Activated CD4-positive, alpha-beta T cell treated with anti-CD3 and anti-CD28 coated beads, Interleukin-10, Interleukin-2, amounts not matched to agents 100 ng/mL and 50 ng/mL, durations not matched to agents 16 hours and 8 hours (primary cell): ENCODE measurements at places on chromosomes 12 and 14.

DNA sequence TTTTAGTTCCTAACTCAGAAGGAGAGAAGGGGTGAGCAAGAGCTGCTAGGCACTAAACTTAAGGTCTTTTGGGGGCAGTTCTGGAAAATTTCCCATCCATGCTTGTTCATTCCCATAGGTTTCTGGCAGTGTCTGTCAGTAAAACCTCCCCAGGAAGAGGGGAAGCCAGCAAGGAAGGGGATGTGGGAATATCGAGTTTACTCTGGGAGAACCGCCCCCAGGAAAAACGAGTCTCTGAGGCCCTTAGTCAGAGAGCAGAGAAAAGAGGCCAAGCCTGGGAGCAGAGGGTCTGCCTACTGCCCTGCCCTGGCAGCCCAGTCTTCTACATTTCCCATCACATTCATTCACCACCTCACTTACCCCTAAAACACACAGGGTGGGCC lies 55.9 kb downstream of the TMCC3 start:
- no peak for DNase-seq

GRCh38 chr12:17992002-17992656 lies 97.9 kb downstream of the RERGL start:
- peak; percentile 40 for DNase-seq

GRCh38 chr12:82675246-82675645 lies 11.5 kb upstream of the TMTC2 start:
- DNase-seq, result no peak

DNA sequence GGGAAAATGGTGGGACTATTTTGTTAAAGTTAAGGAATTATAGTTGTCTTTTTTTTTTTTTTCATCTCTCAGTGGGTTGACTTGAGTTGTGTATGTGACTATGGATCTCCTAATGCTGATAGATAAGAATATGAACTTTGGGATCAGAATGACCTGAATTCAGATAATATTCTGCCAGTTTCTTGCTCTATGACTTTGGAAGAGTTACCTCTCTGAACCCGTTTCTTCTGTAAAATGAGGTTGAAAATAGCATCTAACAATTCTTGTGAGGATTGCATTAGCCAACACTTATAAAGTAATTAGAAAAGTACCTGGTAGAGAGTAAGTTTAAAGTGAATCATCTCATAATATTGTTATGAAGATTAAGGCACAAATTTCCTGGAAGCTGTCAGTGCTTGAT lies 18.4 kb downstream of the EID3 start:
- DNase-seq, result no peak

DNA sequence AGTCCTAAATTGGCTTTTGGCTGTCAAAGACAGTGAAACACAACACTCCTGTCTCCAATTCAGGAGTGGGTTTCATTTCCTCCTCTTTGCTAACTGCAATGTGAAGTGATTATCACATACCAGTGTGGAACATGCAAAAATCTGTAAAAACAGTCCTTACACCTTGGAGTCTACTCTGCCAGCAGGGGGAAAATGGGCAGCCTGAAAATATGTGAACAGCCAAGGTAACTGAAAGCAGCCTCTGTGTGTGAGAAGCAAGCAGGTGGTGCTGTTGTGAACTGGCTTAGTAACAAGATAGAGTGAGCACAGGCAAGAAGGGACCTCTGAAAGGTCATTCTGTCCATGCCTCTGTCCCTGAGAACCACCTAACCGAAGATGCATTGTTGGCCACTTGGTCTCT lies 6.0 kb downstream of the PRMT8 start:
- DNase-seq, result peak; percentile 8

- DNase-seq, result peak; percentile 23
These were observed 86.5 kb upstream of the CEP83 start for GRCh38 chr12:94545935-94546771.

GRCh38 chr12:4545195-4545594 lies 6.5 kb downstream of the RAD51AP1 start:
- DNase-seq, result no peak

- no peak for DNase-seq
These were observed 228.8 kb upstream of the TBX3 start for GRCh38 chr12:114912811-114913210.

GRCh38 chr14:51552768-51553404 lies 98.8 kb upstream of the FRMD6 start:
- DNase-seq, result no peak

GRCh38 chr12:123135688-123136087 lies 15.2 kb downstream of the PITPNM2 start:
- no peak for DNase-seq

- no peak for DNase-seq
These were observed 335.2 kb downstream of the DPF3 start for GRCh38 chr14:72558721-72559120.

- no peak for DNase-seq
These were observed 76.0 kb downstream of the WDR20 start for GRCh38 chr14:102215576-102216250.

GRCh38 chr14:67435603-67436002 lies 23.6 kb upstream of the PLEK2 start:
- no peak for DNase-seq

GRCh38 chr12:58728397-58728796 lies 191.9 kb downstream of the LRIG3 start:
- DNase-seq, result no peak

DNA sequence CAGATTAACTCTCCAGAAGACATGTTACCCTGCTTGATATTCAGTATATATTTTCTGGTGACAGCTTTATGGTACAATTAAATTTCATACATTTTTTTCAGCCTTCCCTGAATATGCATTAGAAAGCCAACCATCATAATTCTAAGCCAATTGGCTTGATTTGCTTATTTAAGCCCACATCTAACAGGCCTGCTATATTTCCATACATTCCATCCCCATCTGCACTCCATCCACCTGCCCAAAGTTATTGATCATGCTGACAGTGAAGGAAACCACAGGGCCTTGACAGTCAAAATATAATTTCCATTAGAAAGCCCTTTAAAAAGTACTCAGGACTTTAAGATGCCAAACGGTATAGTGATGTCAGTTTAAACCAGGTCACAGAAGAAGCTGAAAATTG lies 164.3 kb downstream of the GXYLT1 start:
- DNase-seq, result no peak

DNA sequence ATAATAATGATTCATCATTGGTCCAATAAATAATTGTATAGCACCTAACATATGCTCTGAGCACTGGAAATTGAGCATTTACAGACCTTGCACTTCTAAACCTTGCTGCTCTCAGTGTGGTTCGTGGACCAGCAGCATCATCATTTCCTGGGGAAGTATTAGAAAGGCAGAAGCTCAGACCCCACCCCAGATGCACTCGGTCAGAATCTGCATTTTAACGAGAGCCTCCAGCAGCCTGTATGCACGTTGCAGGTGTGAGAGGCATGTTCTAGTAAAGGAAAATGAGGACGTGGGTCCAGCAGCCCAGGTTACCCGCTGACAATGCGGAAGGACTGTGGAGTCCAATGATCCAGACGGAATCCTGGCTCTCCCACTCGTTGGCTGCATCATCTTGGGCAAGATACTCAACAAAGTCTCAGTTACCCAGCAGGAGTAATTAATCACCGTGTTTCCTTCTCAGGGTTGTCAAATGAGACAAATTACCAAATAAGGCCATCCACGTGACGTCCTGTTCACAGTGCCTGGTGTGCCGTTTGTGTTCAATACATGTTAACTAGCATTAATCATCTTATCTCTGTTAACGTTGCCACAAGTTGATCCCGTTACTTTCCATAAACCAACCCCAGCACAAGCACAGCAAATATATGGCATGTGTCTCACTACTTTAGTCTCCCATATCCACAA lies 49.2 kb upstream of the CCND2 start:
- DNase-seq, result no peak

GRCh38 chr12:818733-819132 lies 66.4 kb downstream of the WNK1 start:
- DNase-seq, result no peak

GRCh38 chr14:61334197-61334701 lies 12.9 kb downstream of the PRKCH start:
- peak; percentile 55 for DNase-seq

DNA sequence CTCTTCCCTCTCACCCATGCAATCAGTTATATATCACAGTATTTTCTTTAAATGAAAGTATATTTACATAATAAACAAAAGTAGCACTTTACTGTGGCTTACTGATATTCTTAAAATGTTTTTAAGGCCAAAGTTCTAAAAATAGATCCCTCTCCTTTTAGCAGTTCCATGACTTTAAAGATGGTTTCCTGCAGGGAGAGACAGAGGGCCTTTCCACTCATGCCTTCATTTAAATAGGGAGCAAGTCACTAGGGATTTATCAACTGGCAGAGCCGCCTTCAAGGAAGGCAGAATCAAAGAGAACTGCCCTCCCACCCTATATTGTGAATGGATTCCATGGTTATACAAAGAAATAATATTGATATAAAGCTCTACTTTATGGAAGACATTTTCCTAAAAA lies 55.5 kb downstream of the DUSP16 start:
- no peak for DNase-seq

- no peak for DNase-seq
These were observed 12.2 kb downstream of the FOS start for GRCh38 chr14:75290851-75291250.

DNA sequence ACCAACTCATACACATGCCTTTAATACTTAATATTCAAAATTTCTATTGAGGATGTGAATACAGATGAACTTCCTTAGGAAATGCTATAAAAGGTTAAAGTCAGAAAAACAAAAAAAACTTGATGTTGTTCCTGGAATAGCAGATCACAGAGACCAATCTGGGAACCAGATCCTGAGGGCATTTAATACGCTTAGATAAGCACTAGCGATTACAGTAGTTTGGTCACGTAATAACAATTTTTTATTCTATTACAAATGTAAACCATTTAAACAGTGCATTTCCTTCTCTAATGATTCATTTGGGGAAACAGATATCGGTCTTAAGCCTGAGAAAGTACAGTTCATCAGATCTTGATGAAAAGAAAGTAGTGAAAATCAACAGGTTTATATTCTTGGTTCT lies 30.8 kb upstream of the ABCC9 start:
- no peak for DNase-seq

- DNase-seq, result no peak
These were observed 85.4 kb downstream of the ZFP36L1 start for GRCh38 chr14:68707482-68707881.

DNA sequence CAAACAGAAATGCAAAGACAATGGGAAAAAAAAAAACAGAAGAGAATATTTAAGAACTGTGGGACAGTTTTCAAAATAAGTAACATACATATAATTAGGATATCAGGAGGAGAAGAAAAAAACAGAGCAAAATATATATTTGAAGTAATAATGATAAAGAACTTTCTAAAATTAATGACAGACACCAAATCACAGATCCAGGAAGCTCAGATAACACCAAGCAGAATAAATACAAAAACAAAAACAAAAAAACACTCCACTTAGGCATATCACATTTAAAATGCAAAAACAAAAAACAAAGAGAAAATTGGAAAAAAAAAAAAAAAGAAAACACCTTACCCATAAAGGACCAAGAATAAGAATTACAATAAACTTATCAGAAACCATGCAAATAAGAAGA lies 9.6 kb upstream of the RFX4 start:
- DNase-seq, result no peak

DNA sequence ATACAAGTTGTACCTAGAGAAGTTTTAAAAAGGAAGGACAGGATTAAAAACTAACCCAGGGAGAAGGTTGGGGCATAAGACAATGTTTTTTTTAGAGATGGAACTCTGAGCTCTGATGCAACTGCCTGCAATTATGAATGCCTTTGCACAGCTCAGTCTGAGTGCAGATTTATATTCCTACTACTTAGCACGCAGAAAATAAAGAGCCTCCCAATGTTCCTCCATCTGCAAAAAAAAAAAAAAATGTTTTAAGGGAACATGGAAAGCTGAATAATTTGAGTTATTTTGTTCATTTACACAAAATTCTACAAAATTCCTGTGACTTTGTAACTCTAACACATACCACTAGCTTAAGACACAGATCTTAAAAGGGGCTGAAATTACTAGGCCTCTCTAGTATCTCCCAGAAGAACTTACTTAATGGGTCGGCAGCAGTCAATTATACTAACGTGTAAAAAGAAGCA lies 15.7 kb downstream of the CLIP1 start:
- DNase-seq, result no peak

- peak; percentile 38 for DNase-seq
These were observed 15.8 kb downstream of the CD9 start for GRCh38 chr12:6215932-6216494.

DNA sequence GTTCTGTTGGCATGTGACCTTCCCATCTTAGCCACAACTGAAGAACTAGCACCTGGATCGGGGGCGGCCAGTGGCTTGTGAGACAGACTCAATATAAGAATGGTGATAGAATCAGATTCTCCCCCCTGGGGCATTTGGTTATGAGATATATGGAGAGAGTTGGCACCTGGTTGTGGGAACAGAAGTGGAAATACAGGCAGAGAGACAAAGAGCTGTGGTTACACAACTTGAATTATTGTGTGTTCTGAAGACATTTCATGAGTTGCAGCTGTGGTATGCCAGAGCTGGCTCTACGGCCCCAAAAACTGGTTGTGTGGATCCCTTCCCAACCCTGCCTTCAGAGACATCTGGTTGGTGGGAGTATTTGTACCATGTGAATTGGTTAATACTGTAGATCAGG lies 2.9 kb upstream of the MSRB3 start:
- no peak for DNase-seq

DNA sequence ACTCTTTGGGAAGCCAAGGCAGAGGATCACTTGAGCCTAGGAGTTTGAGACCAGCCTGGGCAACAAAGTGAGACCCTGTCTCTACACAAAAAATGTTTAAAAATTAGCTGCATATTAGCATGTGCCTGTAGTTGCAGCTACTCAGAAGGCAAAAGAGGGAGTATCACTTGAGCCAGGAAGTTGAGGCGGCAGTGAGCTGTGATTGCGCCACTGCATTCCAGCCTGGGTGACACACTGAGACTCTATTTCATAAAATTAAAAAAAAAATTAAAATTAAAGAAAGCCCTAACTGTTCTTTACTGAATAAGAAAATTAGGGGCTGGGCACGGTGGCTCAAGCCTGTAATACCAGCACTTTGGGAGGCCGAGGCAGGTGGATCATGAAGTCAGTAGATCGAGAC lies 27.0 kb downstream of the SENP1 start:
- no peak for DNase-seq

- DNase-seq, result no peak
These were observed 124.1 kb downstream of the SSPN start for GRCh38 chr12:26319511-26319910.

GRCh38 chr14:90447720-90448497 lies 51.1 kb downstream of the CALM1 start:
- no peak for DNase-seq

- no peak for DNase-seq
These were observed 155.2 kb upstream of the AVPR1A start for GRCh38 chr12:63305901-63306875.

GRCh38 chr12:84807249-84807648 lies 105.3 kb downstream of the SLC6A15 start:
- DNase-seq, result peak; percentile 15

- no peak for DNase-seq
These were observed 180.7 kb upstream of the PRICKLE1 start for GRCh38 chr12:42770261-42770660.

GRCh38 chr12:89379148-89379838 lies 27.0 kb upstream of the DUSP6 start:
- no peak for DNase-seq
